ENCODE measurements at places on chromosomes 11 and 22.

DNA sequence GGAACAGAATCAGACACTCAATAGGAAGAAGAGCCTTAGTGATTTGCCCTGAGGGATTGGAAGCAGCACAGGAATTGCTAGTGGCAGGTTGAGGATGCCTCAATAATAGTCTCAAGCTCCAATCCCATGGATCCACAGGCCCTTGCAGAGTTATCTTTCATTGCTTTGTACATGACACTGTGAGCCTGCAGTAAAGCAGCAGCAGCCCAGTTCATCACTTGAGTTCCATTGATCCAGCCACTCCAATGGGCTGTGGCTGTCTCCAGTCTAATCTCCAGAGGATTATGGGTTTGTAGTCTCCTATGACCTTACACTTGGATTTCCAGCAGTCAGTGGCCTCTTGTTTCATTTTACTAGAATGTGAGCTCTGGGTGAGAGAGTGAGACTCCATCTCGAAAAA is 45.4 kb downstream of the AAMDC start:
- DNase-seq, result no peak

GRCh38 chr11:15145615-15146014 is 30.9 kb downstream of the INSC start:
- DNase-seq, result no peak

- no peak for DNase-seq
Measured at GRCh38 chr11:67252831-67253239, 13.4 kb upstream of the GRK2 start.

- no peak for DNase-seq
Measured at GRCh38 chr22:19287076-19287707, 4.3 kb downstream of the CLTCL1 start.

Data from activated CD8-positive, alpha-beta memory T cell treated with anti-CD3 and anti-CD28 coated beads for 4 hours (primary cell).